ENCODE measurements at places on chromosomes 2 and 18. TPM values are rescaled to one million over a fixed set of nuclear protein-coding genes. Genes with fewer than 3 reads are reported as not detected.
A peak's percentile ranks its signal among the peaks of the same experiment; 100 is the strongest.

Gene MALL
- total RNA-seq: 442 TPM

Gene CRYGD
- total RNA-seq: not detected

Gene PRKAG3
- total RNA-seq: 0.41 TPM

Gene AMER3
- total RNA-seq: not detected

Gene GALNT14
- total RNA-seq: 0.72 TPM

Gene TTC21B
- total RNA-seq: 17.8 TPM

- DNase-seq: no peak
Measured at GRCh38 chr2:174465327-174465726, 21.5 kb downstream of the GPR155 start.

DNA sequence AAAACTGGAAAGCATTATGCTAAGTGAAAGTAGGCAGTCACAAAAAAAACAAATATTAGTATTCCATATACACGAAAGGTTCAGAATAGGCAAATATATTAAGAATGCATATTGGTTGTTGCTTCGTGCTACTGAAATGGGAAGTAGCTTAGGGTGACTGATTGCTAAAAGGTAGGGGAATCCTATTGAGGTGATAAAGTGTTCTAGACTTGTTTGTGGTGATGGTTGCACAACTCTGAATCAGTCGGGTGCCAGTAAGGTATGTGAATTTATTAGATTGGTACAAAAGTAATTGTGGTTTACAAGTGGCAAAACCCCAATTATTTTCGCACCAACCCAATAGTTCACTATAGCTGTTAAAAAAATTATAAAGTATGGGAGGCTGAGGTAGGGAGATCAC lies 20.7 kb downstream of the USP34 start:
- DNase-seq: no peak

- DNase-seq: no peak
Measured at GRCh38 chr2:161416708-161417437, 776 bp downstream of the TBR1 start.

GRCh38 chr2:54261537-54261936 lies 5.5 kb upstream of the TSPYL6 start:
- no peak for DNase-seq

DNA sequence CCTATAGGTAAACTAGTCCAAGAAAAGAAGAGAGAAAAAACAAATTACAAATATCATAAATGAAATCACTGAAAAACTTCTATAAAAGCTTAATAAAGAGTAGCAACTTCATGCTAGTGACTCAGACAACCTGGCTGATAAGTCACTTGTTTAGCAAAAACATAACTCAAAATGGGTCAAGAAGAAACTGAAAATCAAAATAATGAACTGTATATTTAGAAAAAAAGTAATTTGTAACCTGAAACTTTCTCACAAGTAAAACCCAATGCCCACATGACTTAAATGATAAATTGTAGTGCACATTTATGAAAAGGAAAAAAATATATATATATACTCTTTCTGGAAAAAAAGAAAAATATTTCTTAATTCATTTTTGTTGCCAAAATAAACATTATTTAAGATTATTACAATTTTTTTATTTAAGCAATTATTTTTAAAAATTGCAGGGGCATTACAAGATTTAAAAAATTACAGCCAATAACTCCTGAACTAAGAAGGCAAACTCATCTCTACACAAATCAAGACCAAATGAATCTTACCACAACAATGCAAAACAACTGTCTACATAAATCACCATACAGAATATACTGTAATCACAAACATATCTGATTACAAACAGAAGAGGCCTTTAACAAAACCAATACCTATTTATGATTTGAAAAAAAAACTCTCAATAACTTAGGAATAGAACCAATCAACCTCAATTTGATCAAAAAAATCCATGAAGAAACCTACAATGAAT lies 406.3 kb downstream of the CDH7 start:
- no peak for DNase-seq

- DNase-seq: peak; percentile 80
Measured at GRCh38 chr2:23286758-23287704, 97.9 kb upstream of the KLHL29 start.

DNA sequence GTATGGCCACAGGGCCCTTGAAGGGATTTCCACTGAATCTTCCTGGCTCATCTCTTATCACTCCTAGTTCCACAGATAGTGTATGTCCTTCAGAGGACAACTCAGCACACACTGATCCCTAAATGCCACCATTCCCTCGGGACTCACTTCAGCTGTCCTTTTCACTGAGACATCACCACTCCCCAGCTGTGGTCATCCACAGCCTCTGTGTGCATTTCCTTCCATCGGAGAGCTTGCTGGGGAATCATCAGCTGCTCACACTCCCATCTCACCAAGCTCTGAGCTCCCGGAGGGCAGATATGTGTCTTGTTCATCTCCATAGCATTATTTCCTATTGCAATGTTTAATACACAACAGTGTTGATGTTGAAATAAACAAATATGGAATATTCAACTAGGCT lies 759.5 kb downstream of the RNF144A start:
- no peak for DNase-seq

GRCh38 chr18:50616484-50617048 lies 56.7 kb downstream of the MAPK4 start:
- no peak for DNase-seq

GRCh38 chr2:150895968-150896367 lies 365.7 kb downstream of the RBM43 start:
- DNase-seq: no peak

- DNase-seq: no peak
Measured at GRCh38 chr18:62522178-62522503, 684 bp upstream of the ZCCHC2 start.

DNA sequence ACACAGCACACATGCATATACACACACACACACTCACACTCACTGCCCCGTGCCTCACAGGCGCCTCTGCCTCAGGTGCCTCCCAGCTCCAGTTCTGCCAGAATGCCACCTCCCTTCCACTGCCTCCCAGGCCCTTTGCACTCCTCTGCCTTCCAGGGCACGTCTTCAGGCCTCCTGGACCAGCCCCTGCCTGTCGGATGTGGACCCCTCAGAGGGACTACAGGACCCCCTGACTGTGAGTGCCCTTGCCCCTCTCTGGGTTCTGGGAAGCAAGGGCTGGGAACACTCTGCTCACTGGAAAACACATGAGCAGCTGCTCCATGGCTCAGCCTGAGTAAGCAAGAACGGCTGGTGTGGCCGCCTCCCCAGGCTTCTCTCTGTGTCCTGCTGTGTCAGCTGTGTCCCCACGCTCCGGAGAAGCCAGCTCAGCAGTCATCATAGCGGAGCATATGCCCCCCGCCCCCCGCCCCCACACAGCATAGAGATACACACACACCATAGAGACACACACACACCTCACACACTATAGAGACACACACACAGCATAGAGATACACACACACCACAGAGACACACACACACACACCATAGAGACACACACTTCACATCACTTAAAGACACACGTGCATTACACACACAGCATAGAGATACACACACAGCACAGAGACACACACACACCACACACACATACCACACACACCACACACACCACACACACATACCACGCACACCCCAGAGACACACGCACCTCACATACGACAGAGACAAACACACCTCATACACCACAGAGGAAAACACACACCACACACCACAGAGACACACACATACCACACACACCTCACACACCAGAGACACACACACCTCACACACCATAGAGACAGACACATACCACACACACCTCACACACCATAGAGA lies 271.3 kb downstream of the CYRIA start:
- no peak for DNase-seq

GRCh38 chr2:158142568-158143332 lies 41.1 kb downstream of the UPP2 start:
- DNase-seq: peak; percentile 7

DNA sequence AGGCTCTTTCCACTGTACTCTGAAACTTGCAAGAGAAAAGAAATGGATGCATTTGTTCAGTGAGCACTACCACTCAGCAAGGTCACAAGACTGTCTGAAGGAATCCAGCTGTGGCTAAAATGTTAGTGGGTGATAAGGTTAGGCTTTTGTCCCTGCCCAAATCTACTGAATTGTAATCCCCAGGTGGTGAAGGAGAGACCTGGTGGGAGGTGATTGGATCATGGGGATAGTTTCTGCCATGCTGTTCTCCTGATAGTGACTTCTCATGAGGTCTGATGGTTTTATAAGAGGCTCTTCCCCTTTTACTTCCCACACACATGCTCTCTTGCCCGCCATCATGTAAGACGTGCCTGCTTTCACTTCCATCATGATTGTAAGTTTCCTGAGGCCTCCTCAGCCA lies 68.2 kb downstream of the ZNF385B start:
- DNase-seq: no peak
